ENCODE measurements at places on chromosomes 16 and 17.

DNA sequence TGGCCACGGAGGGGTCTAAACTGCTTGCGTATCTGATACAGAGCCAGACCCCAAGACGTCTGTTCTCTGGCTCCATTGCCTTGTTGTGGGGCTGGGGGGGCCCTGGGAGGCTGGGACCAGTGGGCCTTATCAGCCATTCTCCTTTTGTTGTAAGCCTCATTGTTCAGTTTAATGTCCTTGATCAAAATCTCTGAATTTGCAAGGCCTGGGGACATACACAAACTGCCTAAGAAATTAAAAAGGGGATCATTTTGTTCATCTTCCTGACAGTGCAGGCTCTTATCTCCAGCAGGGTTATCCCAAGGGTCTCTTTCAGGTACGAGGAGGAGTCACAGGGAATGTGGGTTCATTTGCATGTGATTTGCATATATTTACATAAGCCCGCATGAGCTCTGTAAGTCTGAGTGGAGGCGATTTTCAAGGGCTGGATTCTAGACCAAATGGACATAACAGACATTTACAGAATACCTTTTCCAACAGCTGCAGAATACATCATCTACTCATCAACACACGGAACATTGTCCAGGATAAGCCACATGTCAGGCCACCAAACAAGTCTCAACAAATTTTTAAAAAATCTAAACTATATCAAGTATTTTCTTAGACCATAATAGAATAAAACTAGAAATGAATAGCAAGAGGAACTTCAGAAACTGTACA is 269.8 kb downstream of the RBFOX1 start:
- no peak for DNase-seq

DNA sequence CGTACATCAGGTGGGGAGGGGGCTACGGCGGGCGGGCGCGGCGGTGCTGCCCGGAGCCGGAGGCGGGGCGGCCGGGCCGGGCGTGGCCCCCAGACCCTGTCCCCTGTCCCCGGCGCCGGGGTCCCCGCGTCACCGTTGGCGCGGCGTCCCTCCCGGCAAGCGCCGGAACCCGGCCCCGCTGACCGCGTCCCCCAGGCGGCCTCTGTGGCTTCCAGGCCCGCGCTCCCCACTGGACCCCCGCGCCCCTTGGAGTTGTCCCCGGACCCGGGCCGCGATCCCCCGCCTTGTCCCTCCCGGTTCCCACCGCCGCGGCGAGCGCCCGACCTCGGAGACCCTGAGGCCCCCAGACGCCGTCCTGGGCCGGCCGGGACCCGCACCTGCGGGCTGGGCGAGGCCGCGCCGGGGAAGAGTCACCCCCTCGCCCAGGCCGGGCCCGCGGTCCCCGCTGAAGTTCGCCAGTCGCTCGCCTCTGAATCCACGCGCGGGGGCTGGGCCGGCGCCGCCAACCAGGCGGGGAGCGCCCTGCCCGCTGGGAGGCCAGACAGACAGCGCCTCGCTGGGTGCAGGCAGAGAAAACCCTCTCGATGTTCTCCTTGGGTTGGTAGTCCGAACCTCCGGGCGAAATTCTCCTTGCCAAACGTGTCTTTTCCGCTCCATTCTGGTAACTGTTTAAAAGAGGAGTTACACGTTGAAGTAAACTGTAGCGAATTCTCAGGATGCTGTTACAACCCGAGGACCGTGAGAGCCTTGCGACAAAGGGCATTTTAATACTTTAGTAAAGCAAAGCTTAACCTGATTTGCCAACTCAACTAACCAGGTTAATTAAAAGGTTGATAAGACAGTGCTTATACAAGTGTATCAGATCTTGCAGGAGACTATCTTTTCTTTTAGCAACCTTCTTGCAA is 761 bp downstream of the GAN start:
- DNase-seq, result peak; percentile 62

DNA sequence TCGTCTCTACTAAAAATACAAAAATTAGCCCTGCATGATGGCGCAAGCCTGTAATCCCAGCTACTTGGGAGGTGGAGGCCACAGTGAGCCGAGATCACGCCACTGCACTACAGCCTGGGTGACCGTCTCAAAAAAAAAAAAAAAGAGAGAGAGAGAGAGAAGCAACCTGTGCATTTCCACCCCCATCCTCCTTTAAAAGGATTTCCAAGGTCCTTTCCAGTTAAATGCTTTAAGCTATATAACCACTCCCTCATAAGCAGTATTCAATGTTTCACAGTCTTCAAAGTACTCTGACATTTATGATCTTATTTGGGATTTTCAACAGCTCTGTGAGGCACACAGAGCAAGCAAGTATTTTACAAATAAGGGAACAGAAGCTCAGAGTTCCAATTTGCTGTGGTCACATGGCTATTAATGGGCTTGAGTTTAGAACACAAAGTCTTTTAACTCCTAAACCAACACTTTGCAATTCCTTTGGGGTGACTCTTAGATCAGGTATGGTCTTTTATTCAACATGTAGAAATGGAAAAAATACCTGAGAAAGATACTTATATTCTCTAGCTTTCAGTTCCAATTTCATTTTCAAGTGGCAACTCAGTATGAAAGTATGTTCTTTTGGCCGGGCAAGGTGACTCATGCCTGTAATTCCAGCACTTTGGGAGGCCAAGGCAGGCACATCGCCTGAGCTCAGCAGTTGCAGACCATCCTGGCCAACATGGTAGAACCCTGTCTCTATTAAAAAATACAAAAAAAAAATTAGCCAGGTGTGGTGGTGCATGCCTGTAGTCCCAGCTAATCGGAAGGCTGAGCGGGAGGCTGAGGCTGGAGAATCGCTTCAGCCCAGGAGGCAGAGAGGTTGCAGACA is 31.3 kb downstream of the SPOP start:
- DNase-seq, result peak; percentile 81

- DNase-seq, result no peak
These were observed 116.9 kb upstream of the CLEC3A start for GRCh38 chr16:77905374-77905920.

GRCh38 chr16:49492896-49493626 is 119.5 kb downstream of the C16orf78 start:
- no peak for DNase-seq

- peak; percentile 61 for DNase-seq
These were observed 8.9 kb downstream of the HSD17B2 start for GRCh38 chr16:82043680-82044584.

- DNase-seq, result no peak
These were observed 14.7 kb upstream of the ZG16 start for GRCh38 chr16:29763326-29763725.

DNA sequence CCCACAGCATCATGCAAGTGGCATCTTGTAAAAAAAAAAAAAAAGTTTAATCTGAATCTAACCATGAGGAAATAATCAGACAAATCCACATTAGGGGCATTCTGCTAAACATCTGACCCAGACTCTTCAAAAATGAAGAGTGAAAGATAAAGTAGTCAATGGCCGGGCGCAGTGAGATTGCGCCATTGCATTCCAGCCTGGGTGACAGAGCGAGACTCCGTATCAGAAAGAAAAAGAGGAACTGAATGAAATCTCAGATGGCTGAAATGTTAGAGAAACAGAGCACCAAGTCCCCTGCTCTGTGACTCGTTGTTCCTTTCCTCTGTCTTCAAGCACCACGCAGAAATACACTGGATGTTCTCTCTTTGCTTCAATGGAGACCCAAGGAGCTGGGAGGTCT is 12.7 kb upstream of the RNF135 start:
- DNase-seq, result no peak

- no peak for DNase-seq
These were observed 28.2 kb upstream of the RBBP6 start for GRCh38 chr16:24511174-24511573.

DNA sequence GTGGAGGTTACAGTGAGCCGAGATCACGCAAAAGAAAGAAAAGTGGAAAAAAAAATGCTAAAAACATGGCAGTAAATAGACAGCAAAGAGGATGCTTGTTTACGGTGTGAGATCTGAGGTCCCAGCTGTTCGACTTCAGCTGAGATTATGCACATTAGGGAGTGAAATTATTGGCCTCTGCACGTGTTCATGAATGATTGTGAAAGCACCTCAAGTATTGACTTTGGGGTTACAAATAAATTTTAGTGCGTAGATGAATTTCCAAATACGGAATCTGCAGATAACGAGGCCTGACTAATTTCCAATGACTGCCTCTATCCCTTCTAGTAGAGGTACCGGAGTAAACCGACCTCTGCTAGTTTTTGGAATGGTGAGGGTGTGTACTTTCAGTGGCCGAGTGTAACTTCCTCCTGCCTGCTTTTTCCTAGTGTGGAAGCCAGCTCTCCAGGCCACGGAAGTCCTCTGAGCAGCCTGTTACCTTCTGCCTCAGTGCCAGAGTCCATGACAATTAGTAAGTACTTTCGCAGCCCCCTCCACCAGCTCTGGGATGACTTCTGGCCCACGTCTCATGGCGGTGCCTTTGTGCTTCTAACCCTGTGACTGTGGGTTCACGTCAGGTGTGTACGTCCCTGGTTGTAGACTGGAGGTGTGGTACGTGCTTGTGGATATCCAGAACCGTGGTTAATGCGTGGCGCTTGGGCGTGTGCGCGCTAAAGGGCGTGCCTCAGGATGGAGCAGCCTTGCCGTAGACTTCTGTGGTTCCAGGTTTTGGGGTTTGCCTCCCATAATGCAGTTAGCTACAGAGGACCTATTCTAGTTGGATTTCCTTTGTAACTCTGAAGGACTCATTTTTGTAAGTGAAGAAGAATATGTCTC is 102.1 kb downstream of the SNX29 start:
- no peak for DNase-seq

GRCh38 chr17:74957935-74958740 is 14.4 kb downstream of the HID1 start:
- no peak for DNase-seq

GRCh38 chr16:73028263-73028662 is 19.7 kb downstream of the ZFHX3 start:
- no peak for DNase-seq

Measured in NCI-H226 (cell line).